ENCODE measurements at places on chromosomes 7 and 10.
A peak's percentile ranks its signal among the peaks of the same experiment; 100 is the strongest.

DNA sequence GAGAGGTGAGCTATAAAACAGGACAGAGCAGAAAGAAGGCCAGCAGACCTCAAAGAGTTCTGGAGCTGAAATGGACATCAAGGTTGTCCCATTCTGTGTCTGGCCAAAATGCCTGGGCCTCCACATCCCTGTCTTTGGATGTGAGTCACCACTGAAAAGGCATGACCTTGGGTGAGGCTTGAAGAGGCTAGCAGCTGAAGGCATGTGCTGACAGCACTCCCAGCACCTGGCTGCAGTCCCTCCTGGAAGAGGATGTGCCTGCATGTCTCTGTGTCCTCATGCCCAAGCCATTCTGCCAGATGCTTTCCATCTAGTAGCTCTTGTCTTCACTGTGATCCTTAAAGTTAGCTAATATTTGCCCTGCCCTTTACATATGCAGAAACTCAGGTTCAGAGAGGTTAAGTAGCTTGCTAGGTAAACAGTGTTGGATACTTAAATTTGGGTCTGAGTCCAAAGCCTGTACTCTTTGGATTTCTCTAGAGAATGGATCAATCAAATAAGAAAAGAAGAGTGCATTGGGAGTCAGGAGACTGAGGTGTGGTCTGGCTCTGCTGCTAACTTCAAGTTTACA is 35.8 kb downstream of the HECW1 start:
- no peak for DNase-seq

DNA sequence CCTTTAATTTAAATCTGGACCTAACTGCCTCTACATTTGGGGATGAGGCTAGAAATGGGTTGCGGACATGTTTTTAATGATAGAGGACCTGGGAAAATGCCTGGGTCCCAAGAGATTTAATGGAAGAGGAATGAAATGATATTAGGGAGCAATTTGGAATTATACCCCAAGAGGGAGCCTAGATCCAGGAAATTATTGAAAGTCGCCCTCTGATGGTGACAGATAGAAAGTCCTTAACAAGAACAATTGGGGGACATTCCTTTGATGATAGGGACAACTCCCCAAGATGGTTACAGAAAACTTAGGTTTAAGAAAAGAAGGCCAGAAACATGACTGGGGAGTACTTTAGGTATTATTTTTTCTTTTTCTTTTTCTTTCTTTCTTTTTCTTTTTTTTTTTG is 9.5 kb upstream of the TSGA13 start:
- no peak for DNase-seq

GRCh38 chr7:75534727-75535307 is 42.7 kb downstream of the SPDYE5 start:
- DNase-seq: no peak

DNA sequence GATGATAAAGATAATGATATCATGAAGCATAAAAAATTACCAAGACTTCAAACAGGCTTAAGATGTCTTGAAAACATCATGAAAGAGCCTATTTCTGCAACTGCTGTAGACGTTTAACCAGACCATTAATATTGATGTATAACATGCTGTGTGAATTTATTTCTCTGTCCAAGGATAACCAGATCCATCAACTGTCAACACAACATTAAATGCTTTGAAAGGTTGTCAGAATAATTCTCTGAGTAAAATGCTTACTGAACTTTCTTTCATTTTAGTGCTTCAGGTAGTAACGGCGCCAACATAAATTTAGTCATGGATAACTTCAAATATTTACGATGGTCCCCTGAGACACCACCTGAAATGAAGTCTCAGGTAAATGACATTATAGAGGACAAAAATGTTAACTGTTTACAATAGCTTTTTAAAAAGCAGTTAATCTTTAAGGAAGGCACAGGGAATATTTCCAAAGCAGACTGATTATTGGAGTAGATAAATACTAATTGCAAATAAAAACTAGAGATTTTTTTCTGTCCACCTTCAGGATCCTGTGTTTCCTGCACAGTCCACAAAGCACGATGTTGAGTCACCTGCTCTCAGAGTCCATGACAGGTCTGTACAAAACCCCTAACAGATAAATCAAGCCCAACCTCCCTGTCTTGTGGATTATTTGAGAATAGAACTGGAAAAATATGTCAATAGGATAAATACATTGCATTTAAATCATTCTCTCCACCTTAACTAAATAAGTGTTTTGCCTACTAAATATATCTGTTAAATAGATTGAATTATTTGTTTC is 1213.2 kb downstream of the XPNPEP1 start:
- no peak for DNase-seq

DNA sequence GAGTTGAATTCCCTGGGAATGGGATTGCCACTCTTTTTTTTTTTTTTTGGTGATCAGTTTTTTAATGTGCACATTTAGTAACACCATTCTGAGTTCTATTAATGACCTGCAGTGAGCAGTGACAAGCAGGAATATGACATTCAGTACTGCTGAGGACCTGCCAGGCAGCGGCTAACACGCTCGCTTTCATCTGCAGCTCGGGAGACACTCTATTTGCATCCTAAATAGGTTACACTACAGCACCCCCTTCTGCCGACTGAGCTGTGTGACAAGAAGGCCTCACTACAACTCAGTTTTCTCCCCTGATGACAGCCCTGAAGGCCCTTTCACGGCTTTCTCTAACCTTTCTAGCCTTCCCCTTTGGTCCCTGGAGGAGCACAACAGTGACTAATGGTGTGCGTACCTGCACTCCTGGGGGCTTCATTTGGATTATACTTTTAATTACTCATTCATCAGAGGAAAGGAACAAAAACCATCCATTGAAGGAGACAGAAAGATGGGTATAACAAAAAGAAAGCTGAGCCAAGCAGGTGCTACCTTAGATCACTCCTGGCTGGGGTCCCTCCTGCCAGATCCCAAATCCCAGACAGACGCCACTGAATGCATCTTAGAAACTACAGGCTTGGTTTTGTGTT is 872.4 kb downstream of the LRMDA start:
- DNase-seq: peak; percentile 89

DNA sequence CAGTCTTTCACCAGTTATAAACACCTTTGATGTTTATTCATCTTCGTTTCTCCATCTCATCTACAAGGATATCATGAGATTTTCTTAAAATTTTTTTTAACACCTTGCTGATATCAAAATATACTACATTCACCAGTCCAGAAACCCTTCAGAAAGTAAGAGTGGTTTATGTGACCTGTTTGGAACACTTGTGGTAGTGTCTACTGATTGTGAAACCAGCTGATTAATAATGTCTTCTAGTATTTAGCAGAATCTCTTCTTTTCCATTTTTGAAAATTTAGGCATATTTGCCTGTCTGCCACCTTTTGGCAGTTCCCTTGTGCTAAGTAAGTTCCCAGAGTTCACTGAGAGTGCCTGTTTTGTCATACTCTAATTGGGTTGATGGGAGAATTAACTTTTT is 18.5 kb downstream of the DLD start:
- no peak for DNase-seq

DNA sequence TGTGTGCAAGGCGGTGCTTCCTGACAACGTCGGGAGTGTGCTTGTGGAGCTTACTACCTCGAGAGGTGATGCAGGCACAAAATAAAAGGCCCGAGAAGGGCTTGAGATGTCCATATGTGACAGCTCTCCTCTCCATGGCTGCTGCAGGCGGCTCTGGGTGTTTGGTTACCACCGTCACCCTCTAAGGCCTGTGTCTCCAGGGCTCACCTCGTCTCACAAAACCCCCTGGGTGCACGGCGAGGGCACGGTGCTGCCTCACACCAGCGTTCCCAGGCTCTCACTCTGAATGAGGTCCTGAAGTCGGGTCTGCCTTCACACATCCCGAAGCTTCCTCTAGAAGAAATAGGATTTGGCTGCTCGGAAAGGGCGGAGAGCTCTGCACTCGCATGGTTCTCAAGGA is 32.9 kb downstream of the PROSER2 start:
- no peak for DNase-seq

DNA sequence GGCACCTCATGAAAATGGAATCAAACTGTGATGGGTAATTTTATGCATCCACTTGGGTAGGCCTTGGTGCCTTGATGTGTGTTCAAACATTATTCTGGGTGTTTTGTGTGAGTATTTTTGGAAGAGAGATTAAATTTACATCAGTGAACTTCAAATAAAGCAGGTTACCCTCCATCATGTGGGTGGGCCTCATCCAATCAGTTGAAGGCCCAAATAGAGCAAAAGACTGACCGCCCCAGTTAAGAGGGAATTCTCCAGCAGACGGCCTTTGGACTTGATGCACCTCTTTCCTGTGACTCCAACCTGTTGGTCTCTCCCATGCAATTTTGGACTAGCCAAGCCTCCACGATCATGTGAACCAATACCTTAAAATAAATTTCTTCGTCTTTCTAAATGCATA is 97.7 kb upstream of the DPP6 start:
- no peak for DNase-seq

- DNase-seq: no peak
Observed at GRCh38 chr7:1899196-1899595, 229.1 kb downstream of the ELFN1 start.

- peak; percentile 45 for DNase-seq
Observed at GRCh38 chr10:48495282-48496045, 109.4 kb downstream of the ARHGAP22 start.

GRCh38 chr10:71344154-71344925 is 25.3 kb downstream of the SLC29A3 start:
- no peak for DNase-seq

DNA sequence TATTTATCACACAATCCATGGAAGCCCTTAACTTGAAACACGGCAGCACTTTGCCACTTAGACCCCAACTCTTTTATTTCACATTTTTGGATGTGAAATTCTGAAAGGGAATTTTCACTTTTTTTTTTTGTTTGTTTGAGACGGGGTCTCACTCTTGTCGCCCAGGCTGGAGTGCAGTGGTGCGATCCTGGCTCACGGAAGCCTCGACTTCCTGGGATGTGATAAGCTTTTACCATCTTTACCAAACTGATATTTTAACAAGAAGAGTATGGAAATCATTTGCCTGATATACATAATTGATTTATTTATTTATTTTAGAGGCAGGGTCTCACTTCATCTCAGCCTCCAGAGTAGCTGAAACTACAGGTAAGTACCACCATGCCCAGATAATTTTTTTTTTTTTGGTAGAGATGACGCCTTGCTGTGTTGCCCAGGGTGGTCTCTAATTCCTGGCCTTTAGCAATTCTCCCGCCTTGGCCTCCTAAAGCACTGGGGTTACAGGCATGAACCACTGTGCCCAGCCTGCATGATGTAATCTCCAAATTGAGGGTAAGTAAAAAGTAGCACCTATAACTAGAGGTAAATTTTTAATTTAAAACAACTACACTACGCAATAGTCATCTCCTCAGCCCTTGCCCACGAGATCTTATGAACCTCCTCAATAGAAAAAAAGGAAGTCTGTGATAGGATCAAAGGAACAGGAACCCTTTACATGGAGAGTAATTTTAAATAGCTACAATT is 180.7 kb upstream of the KLF14 start:
- DNase-seq: no peak

- DNase-seq: no peak
Observed at GRCh38 chr7:116503835-116504234, 4.3 kb downstream of the CAV2 start.

GRCh38 chr7:157886711-157887110 is 549.9 kb downstream of the DNAJB6 start:
- no peak for DNase-seq

- DNase-seq: no peak
Observed at GRCh38 chr10:78953113-78953798, 115.5 kb upstream of the ZMIZ1 start.

DNA sequence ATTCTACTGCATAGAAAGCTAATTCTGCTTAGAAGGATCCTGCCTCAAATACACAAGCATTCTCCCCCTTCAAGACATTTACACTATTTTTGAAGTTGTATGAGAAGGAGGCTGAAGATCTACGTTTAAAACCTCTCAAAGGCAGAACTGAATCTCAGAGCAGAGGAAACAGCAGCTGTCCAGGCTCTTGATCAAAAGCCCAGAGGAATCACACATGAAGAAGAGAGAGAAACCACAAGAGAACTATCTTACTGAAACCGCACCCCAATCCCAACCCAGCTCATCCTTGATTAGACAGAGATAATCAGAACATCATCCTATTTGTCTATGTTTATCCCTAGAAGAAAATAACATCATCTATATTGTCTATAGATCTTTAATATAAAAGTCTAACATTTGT is 2.2 kb upstream of the DNAJC1 start:
- no peak for DNase-seq

DNA sequence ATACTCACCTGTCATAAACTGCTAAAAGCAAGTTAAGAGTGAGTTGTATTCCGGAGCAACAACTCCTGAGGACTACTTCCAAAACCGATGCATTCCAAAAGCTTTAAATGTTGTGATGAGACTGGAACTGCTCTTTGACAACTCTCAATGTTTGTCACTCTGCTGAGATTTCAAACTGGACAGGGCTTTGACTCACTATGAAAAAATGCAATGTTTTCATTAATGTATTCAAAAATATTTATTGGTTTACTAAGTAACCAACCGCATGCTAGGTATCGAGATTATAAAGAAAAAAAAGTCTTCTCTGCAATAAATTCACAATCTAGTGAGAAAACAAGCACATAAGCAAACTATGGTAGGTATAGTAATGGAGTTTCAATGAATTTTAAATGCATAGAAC is 107.9 kb upstream of the GNAI1 start:
- DNase-seq: no peak

GRCh38 chr10:19824381-19825342 is 8.4 kb downstream of the PLXDC2 start:
- DNase-seq: no peak

- DNase-seq: no peak
Observed at GRCh38 chr10:76869931-76870330, 767.7 kb downstream of the KCNMA1 start.

- DNase-seq: no peak
Observed at GRCh38 chr7:107119376-107120105, 49.3 kb upstream of the HBP1 start.

DNA sequence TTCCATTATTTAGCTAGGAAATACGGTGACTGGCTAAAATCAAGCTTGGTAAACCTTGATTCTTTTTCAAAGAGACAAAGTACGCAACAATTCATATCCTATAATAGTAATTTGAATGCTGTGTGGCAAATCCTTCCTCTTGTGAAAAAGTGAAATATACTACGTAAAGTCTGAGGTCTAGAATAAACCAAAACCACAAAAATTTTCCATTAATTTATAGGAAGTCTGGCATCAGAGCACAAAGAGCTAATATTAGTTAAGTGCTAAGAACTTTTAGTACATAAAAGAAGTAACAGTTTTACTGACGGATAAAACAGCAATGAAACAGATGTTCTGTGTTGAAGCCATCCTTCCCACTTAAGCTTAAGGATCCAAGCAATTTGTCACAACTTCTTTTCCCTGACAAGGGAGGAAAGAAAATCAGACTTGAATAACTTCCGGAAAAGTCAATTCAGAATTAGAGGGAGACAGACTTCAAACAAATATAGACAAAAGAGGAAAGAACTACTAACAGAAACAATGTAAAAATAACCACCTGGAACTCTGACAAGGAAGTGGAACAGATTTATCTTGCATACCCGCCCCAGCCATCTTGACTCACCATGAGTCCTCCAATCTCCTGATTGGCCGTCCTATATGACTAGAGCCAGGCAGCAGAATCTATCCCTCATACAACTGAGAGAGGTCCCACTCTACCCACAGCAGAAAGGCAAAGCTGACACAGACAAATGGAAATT is 34.6 kb downstream of the RHEB start:
- no peak for DNase-seq
